T-helper 9 cell (primary cell): ENCODE measurements at places on chromosomes 4 and X.

DNA sequence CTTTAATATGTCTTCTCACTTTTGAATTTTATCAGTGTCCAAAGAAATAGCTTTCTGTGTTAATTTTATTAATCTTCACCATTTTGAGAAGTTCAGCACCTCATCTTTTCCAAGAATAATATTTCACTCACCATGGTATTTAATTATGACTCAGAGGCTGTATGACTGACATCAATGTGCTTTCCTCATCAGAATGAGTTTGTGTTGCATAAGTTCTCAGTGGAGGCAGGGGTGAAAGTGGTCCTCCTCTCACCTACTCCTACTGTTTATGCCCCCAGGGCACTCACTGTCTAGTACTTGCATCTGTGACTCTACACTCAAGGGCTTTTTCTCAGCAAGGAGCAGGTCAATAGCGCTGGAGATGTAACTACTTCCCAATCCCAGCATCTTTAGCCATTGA lies 905.3 kb upstream of the INTU start:
- DNase-seq: no peak

DNA sequence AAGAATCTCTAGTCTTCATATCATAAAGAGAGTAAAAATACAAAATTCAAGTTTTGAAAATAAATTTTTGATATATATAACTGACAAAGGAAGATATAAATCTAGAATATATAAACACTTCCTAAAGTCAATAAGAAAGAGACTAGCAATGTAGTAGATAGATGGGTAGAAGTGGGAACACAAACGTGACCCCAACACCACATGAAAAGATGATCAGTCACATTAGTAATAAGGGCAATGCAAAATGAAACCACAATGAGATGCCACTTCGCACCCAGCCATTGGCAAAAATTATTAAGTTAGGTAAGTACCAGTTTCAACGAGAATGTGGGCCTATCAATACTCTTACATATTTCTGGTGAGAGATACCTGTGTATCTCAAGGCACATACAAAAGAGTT lies 106.5 kb downstream of the EGF start:
- no peak for DNase-seq

GRCh38 chrX:136822337-136823095 lies 41.8 kb upstream of the ARHGEF6 start:
- no peak for DNase-seq

DNA sequence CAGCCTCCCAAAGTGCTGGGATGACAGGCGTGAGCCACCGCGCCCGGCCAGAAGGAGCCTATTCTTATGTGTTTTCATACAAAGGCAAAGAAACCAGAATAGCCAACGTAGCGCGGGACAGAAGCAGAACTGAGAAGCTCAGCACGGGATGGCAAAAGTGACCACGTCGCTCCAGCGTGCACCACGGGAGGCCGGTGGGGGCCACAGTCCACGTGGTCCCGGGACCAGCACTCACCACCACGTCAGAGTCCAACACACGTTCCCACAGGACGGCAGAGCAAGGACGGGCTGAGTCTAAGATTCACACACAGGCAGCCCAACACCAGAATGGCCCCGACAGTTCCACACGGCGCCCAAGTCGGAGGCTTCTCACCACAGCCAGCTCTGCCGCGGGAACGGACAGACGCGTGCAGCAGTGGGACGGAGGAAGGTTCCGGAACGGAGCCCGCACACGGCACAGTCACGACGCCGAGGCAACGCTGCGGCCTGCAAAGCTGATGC lies 18.8 kb upstream of the GTPBP6 start:
- DNase-seq: no peak

- no peak for DNase-seq
Observed at GRCh38 chr4:75154994-75155393, 222.1 kb downstream of the PARM1 start.

- DNase-seq: no peak
Observed at GRCh38 chrX:39427906-39428305, 626.6 kb downstream of the MID1IP1 start.

DNA sequence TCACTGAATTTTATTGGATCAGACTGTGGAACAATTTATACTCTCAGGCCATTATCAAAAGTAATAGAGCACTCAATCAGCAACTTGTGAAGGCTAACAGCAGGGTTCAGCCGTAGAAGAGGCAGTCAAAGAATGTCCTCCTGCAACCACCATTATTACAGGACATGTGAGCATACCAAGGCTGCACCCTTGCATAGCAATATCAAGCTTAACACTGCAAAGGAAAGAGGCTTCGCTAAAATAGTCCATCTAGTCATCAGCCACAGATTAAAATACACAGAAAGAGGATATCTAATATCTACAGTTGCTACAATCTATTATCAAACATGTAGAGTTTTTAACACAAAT lies 42.9 kb upstream of the TMPRSS11B start:
- DNase-seq: no peak
